Bronchial smooth muscle cell (primary cell): ENCODE measurements at places on chromosomes 7 and 10. TPM values are rescaled to one million over a fixed set of nuclear protein-coding genes. Genes with fewer than 3 reads are reported as not detected.

JAKMIP3 gene
- 0.16 and 0.26 TPM in 2 replicates for total RNA-seq

SLC16A12 gene
- total RNA-seq: under 0.01 and 0.16 TPM in 2 replicates

LOXL4 gene
- total RNA-seq: 9.9 and 13.3 TPM in 2 replicates

CHCHD3 gene
- 56.2 and 66.8 TPM in 2 replicates for total RNA-seq

GJD4 gene
- total RNA-seq: not detected in 2 replicates

ACHE gene
- under 0.01 and 0.17 TPM in 2 replicates for total RNA-seq

ZNF853 gene
- total RNA-seq: 0.47 and 3.2 TPM in 2 replicates

JCAD gene
- 2.0 and 4.3 TPM in 2 replicates for total RNA-seq

GNAT3 gene
- not detected in 2 replicates for total RNA-seq

NPFFR1 gene
- under 0.01 TPM in 1 of 2 replicates, not detected in the other for total RNA-seq

MALSU1 gene
- total RNA-seq: 61.6 and 66.0 TPM in 2 replicates

OR13A1 gene
- under 0.01 TPM in 1 of 2 replicates, not detected in the other for total RNA-seq

AZGP1 gene
- not detected in 2 replicates for total RNA-seq

HMX2 gene
- total RNA-seq: not detected in 2 replicates
